ENCODE measurements at places on chromosomes 4 and X.

- DNase-seq = no peak
These were observed 50.8 kb downstream of the TMEM165 start for GRCh38 chr4:55446578-55446922.

- DNase-seq = no peak
These were observed 1.3 kb upstream of the TSPYL2 start for GRCh38 chrX:53080628-53081580.

GRCh38 chr4:134560728-134561127 lies 359.1 kb upstream of the PABPC4L start:
- no peak for DNase-seq

DNA sequence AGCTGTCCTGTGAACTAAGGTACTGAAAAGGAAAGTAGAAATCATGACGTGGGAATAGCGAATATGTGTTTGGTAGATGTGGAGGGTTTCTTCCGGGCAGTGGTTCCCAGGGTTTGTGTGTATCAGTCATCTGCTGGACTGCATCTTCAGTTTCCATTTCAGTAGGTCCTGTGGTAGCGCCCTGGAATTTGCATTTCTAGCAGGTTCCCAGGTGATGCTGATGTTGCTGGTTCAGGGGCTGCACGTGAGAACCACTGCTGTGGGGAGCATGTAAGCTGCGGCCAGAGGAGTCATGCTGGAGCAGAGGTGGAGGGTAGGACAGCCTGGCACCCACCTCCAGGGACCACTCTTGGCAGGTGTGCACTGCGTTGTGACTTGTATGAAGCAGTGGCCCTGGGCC lies 47.1 kb downstream of the ARHGAP10 start:
- no peak for DNase-seq

GRCh38 chr4:159425737-159426305 lies 322.9 kb downstream of the RAPGEF2 start:
- no peak for DNase-seq

DNA sequence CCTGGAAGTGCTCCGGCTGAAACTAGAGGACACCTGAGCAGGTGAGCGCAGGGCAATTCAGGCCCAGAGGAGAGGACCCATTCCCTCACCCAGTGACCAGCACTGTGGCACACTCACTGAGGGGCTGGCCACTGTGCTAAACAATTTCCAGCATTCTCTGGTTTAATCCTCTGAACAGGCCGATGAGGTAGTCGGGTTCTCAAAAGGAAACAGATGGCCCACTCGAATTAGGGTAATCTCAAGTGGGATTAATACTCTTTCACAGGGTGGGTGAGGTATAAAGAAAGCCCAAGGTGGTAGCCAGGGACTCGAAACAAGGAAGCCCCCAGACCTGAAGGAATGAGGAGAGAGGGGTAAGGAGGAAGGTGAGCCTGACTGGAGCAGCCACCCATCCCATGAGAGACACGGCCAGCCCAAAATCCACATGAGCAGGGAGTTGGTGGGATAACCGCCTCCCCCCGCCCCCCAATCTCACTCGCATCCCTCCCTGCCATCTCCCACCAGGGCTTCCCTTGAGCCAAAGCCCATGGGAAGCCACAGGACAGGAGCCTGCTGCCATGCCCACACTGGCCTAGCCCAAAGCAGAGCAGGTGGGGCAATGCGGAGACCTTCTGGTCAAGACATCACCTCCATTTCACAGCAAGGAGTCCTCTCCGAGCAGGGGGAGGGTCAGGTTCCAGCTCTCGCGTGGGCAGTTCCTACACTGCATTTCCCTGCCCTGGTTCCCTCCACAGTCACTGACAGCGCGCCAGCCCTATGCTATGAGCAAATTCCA lies 55.0 kb downstream of the SH3KBP1 start:
- no peak for DNase-seq

DNA sequence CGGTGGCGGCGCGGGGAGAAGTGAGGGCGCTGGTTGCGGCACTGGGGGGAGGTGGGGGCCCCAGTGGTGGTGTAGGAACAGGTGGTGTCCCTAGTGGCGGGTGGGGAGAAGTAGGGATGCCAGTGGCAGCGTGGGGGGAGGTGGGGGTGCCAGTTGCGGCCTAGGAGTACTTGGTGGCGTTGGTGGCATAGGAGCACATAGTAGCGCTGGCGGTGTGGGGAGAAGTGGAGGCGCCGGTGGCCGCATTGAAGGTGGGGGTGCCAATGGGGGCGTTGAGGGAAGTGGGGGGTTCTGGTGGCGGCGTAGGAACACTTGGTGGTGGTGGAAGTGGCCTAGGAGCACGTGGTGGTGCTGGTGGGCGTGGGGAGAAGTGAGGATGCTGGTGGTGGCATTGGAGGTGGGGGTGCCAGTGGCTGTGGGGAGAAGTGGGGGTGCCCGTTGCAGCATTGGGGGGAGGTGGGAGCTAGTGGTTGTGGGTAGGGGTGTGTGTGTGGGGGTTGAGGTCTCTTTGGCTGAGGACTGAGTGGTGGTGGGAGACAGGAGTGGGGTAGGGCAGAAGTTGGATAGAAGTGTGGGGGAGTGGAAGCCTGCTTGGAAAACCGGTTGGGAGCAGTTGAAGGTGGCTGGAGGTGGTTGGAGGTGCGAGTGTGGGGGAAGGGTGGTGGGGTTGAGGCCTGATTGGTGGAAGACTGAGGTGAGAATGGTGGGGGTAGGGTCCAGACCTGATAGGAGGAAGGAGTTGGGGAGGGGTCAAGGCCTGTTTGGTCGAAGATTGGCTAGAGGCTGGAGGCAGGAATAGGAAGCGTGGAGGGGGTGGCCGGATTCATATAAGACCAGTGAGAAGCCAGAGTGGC lies 1.1 kb downstream of the GCNA start:
- no peak for DNase-seq

DNA sequence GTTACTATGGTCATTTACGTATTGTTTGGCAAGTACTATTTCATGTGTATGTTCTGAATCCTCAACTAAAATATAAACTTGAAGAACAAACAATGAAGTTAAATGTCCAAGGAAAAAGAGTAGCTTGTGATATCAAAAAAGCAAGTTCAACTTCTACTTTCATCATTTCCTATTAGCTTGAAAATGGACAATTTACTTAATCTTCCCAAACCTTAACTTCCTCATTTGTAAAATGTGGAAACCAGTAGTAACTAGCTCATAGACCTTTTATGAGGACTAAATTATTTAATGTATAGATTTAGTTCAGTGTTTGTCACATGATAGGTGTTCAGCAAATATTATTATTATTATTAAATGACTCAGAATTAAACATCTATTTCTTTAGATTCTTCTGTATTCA lies 276.8 kb upstream of the TET2 start:
- DNase-seq = no peak

DNA sequence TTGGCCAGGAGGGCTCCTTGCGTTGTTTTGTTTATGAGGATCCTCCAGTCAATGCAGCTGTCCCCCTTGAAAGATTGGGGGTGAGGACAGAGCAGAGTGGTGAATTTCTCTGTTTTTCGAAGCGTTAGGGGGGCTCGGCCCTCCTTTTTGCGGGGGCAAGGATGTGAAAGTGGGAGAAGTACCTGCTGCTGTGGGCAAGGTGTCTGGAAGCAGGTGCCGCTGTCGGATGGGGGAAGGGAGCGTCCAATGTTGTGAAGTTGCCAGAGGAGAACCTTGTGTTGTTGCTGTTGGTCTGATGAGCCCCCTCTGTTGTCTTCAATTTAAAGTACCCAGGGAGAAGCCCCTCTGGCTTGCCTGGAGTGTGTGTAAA lies 613 bp downstream of the GLRB start:
- DNase-seq = no peak

Measured in amygdala (tissue), 56 donors.